ENCODE measurements at places on chromosomes 7 and 10. TPM values are rescaled to one million over a fixed set of nuclear protein-coding genes. Genes with fewer than 3 reads are reported as not detected.

Gene CPA1
- total RNA-seq = not detected

Gene TLX1
- total RNA-seq = not detected

Gene LRRTM3
- total RNA-seq = not detected

Gene CTBP2
- total RNA-seq = 84.2 TPM

Gene CD36
- 288 TPM for total RNA-seq

Gene SSC4D
- 0.44 TPM for total RNA-seq

Gene HTRA1
- total RNA-seq = 137 TPM

Gene MBLAC1
- total RNA-seq = 1.8 TPM

Gene A1CF
- not detected for total RNA-seq

Gene PIK3CG
- 5.3 TPM for total RNA-seq

Gene NEUROG3
- total RNA-seq = not detected

Gene CYP2C8
- total RNA-seq = not detected

Gene STEAP1B
- 25.3 TPM for total RNA-seq

Gene PALD1
- total RNA-seq = 105 TPM

Gene SLC18A3
- total RNA-seq = not detected

Gene SPDYE6
- 0.06 TPM for total RNA-seq

Gene FZD1
- 1.5 TPM for total RNA-seq

Gene AGFG2
- 33.2 TPM for total RNA-seq

Gene WDR86
- total RNA-seq = not detected

Gene NOS3
- total RNA-seq = 20.9 TPM

Gene BICC1
- total RNA-seq = 0.16 TPM

Gene NPY4R
- total RNA-seq = not detected

Gene OR6B1
- total RNA-seq = not detected

Gene ZNF488
- 0.13 TPM for total RNA-seq

Gene GNGT1
- not detected for total RNA-seq

Gene RBP4
- total RNA-seq = not detected

Gene MRC1
- total RNA-seq = 2.1 TPM

Gene SLC18A2
- not detected for total RNA-seq

Gene CRYGN
- total RNA-seq = not detected

Gene AKR1D1
- total RNA-seq = not detected

Gene FEZF1
- total RNA-seq = not detected

Gene NRP1
- 165 TPM for total RNA-seq

Gene C7orf25
- total RNA-seq = 6.5 TPM

Gene MOSPD3
- total RNA-seq = 7.6 TPM

Gene EBF3
- total RNA-seq = 9.5 TPM
